ENCODE measurements at places on chromosomes 2 and 18.

GRCh38 chr2:136386046-136386445, 268.1 kb upstream of the CXCR4 start:
- DNase-seq = no peak

DNA sequence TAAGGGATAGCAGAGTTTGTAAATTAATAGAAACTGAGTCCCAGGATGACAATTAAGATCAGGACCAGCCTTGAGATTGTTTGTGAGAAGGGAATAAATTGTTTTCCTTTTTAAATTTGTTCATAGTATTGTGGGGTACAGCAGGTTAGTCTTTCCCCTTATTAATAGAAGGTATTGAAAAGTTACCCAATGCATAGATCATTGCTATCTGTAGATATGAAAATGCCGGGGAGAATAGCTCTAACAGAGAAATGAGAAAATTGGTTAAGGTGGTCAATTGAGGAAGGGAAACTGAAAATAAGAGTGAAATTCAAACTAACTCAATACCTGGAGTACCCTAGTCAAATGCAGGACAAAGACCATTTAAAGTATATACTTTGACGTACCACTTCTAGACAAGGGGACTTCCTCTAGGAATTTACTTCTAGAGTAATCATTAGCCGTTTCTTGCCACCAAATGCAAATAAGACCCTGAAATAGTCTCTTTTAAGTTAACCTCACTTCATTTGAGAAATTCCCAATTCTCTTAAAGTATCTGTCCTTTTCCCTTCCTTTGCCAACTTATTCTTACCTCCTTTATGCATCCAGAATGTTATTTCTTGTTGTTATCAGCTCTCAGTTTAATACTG, 1224.4 kb upstream of the LRRTM1 start:
- no peak for DNase-seq

- no peak for DNase-seq
Measured at GRCh38 chr2:203261326-203262159, 22.7 kb downstream of the CYP20A1 start.

DNA sequence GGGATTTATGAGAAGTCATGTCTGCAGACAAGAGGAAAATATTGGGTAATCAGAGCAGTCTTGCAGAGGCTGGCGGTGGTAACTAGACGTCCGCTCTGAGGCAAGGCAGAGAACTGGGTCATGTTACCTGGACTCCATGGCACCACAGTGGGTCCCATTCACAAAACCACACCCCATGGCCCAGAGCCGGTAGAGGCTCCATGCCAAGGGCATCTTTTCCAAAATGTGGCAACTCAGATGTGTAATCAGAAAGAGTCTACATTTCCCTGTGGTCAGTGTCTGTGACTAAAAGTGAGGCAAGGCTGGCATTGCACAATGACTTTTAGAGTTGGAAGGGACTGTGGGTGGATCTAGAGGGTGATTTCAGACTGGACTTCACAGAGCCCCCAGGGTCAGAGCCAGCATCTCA, 113.1 kb downstream of the MREG start:
- peak; percentile 72 for DNase-seq

DNA sequence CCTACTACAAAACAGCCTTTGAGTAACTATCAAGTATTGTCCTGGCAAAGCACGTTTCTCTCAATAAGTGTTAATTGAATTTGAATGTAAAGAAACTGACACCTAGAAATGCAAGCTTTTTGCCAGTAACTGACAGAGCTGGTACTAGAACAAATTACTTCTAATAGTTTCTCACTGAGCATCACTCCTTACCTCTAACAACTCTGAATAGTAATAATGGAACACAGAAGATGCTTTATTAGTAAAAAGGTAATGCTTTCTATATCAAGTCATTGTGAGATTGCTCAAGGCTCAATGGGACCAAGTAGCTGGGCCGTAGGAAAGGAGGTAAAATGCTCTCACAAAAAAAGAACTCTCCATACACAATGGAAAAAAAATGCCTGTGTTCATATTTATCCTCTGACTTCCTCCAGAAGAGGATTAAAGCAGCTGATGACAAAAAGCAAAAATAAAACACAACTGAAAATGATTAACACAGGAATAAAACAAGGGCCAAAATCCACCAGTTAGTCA, 11.8 kb downstream of the RASGRP3 start:
- DNase-seq = no peak

DNA sequence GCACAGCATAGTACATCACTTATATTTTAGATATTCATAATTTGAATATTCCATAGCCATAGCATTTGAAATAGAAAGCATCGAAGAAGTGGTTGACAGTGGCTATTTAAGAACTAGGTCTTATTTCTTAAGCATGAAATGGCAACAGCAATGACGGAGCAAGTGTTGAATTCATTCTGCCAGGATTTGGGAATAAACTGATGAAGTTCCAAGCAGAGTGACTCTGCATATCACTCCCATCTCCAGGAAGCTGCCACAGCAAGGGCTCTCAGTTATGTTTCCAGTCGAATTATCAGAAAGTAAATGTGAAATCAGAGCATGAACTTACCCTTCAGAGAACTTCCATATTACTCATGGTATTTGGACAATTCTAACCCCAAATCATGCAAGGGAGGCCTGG, 208.1 kb downstream of the IKZF2 start:
- no peak for DNase-seq

DNA sequence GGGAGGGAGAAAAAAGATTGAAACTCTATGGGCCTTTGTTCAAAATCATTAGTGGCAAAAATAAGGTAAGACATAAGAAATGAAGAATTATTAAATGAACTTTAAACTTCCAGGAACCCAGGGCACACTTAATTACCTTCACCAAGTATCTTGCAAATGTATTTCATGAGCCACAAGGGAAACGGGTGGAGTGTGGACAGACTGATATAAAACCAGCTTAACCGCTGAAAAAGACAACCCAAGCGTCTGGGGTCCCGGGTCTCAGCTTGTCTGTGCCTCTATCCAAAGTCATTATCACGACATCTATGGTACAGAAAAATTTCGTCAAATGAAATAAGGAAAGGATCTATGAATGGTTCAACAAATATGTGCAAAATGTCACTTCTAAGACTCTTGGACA, 13.9 kb upstream of the MBOAT2 start:
- DNase-seq = no peak

GRCh38 chr2:9663008-9663879, 32.4 kb upstream of the YWHAQ start:
- no peak for DNase-seq

- no peak for DNase-seq
Measured at GRCh38 chr18:48399303-48400075, 9.7 kb downstream of the ZBTB7C start.

- DNase-seq = no peak
Measured at GRCh38 chr2:218325566-218326160, 31.0 kb upstream of the CATIP start.

DNA sequence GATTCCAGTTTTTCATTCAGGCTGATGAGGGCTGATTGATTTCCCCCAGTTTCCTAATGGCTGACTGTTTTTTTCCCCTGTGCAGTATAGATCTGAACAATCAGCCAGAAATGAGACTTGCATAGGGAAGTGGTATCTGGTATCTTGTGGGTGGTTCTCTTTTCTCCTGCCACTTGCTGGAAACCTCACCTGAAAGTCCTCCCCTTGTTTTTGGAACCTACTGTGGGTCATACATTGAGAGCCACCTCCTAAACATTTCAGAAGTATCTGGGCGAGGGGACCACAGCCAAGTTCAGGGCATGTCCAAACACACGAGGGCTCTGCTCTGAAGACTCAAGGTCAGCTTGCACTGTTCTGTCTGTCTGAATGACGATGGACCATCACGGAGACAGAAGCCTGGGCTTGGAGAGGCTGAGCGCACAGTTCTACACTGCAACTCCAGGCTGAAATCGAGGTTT, 19.3 kb downstream of the ALPK2 start:
- DNase-seq = no peak

- DNase-seq = no peak
Measured at GRCh38 chr18:31042084-31042405, 497 bp downstream of the DSC3 start.

DNA sequence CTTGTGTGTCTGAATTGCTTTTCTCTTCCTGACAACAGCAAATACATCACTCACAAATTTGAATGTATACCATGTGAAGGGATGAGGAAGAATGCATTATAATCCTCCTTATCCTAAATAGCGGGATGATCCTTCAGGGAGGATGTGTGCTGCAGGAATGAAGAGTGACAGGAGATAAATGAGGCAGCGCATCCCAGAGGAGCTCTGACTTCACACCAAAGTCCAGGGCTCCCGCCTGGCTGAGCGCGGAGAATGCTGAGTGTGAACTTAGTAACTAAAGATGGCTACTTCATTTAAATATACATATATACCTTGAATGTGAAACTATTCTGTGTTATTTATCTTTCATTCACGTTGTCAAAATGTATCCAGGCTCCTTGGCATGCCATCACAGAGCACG, 145.2 kb upstream of the TPO start:
- no peak for DNase-seq

- DNase-seq = no peak
Measured at GRCh38 chr2:7666596-7667259, 749.5 kb downstream of the RNF144A start.

GRCh38 chr2:127429844-127430425, 11.7 kb downstream of the PROC start:
- DNase-seq = no peak

- DNase-seq = no peak
Measured at GRCh38 chr2:59568461-59568860, 985.0 kb downstream of the BCL11A start.

- DNase-seq = no peak
Measured at GRCh38 chr18:7122376-7122775, 4.8 kb upstream of the LAMA1 start.

- peak; percentile 86 for DNase-seq
Measured at GRCh38 chr2:69177063-69177771, 164.2 kb downstream of the ANTXR1 start.

GRCh38 chr2:161981679-161982250, 92.2 kb downstream of the DPP4 start:
- no peak for DNase-seq

GRCh38 chr2:42519624-42520023, 25.8 kb upstream of the KCNG3 start:
- no peak for DNase-seq

DNA sequence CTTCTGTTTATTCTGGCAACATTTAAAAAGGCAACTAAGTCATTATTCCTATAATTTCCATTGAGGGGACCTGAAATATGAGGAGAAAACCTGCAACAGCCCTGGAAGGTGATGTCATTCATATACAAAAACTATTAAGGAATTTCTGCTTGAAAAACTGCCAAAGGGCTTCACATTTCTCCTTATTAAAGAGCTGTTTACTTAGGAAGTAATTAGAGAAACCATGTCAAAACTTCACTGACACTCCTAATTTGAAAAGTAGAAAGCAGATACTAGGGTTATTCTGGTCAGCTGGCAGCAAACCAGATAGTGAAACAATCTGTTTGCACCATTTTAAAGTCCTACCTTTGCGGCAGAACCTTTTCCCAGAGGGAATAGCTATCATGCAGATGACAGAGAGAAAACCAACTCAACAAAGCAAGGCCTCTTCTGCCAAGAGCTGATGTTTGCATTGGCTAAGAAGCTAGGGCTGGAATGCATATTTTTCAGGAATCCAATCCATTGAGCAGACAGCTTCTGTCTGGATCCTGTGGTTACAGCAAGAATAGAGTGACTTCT, 592.2 kb upstream of the SYT4 start:
- DNase-seq = no peak

GRCh38 chr2:130231656-130232055, 33.4 kb upstream of the TUBA3E start:
- no peak for DNase-seq

DNA sequence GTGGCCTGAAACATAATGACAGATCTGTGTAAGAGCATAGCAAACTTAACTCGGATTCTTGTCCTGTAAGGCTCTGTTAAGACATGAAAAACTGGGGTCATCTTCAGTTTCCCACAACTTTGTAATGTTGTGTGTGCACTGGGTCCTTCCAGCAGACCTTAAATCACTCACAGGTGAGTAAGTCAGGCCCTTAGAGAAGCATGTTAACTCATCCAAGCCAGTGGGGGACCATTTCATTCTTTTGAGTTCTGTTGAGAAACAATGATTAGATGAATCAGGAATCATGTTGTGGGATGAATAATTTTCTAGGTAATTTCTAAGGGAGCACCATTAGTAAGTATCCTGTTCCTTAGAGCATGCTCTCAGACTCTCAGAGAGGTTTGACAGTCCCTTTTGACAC, 167.1 kb downstream of the ESCO1 start:
- no peak for DNase-seq

- DNase-seq = no peak
Measured at GRCh38 chr2:159961037-159961436, 101.4 kb downstream of the PLA2R1 start.

DNA sequence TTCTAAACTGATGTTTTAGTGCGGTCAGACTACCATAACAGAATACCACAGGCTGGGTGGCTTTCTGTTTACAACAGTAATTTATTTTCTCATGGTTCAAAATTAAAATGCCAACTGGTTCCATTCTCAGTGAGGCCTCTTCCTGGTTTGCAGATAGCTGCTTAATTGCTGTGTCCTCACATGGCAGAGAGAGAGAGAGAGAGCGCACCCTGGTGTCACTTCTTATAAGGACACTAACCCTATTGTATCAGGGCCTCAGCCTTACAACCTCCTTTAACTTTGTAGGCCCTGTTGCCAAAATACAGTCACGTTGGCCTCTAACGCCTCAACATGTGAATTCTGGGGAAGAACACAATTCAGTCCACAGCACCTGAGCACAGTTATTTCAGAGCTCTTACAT, 37.5 kb upstream of the ZNF385B start:
- DNase-seq = no peak

DNA sequence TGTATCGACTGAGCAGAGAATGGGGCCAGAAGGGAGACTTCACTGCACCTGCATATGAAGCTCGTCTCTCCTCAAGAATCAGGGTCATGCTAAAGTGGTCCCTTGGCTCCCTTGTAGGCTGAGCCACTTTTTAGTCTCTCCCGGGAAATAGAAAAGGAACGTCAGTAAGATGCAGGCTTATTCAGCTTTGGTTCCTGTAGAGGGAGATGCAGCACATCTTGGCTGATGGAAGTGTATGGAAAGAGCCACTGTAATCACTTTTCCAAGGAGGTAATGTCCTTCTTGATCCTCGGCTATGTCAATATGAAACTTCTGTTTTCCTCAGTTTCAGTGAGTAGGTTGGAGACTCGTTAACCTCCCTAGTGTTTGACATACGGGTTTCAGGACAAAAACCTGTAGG, 235.2 kb downstream of the GCA start:
- DNase-seq = no peak

DNA sequence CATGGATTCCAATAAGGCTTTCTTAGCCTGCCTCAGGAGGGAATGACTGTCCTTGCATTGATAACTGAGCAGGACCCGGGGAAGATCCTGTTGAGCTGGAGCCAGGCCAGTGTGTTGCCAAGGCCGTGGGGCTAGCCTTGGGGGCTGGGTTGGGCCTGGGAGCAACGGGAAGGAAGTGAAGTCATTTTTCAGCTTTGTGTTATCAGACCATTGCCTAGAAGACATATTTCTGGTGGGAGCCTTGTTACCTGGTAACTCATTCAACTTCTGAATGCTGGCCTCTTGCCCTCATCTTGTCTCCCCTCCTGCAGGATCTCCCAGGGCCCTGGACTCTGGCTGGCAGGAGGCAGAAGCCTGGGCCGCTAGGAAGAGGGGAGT, 92.7 kb upstream of the MGAT5 start:
- no peak for DNase-seq

GRCh38 chr18:36139245-36139644, 9.5 kb downstream of the ELP2 start:
- DNase-seq = no peak

- no peak for DNase-seq
Measured at GRCh38 chr2:56184500-56185011, 766 bp downstream of the CCDC85A start.

GRCh38 chr2:177265824-177266817, 1.6 kb upstream of the NFE2L2 start:
- no peak for DNase-seq
